Activated CD4-positive, alpha-beta T cell treated with anti-CD3 and anti-CD28 coated beads for 24 hours (primary cell): ENCODE measurements at places on chromosomes 6 and 20.
A peak's percentile ranks its signal among the peaks of the same experiment; 100 is the strongest.

GRCh38 chr20:59848182-59848581, 85.3 kb downstream of the SYCP2 start:
- no peak for DNase-seq

- peak; percentile 59 for DNase-seq
Measured at GRCh38 chr20:2742934-2743559, 50.5 kb downstream of the EBF4 start.

DNA sequence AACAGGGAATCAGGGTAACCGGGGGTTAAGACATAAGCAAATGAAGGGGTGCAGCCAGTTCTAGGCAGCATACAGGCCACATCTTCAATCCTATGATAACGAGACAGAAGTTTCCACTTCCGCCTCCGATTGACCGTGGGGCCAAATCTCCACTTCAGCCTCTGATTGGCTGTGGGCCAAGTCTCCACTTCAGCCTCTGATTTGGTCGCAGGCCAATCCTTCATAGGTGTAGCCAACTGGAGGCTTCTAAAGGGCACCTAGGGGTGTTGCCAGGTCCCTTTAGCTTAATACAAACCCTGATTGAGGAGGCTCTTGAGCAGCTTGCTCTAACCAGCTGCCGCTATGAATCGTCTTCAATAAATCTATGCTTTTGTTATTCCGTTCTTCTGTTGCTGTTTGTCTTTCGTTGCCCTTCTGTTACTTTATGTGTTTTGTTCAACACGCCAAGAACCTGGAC, 2.1 kb upstream of the ERGIC3 start:
- DNase-seq, result no peak

- DNase-seq, result no peak
Measured at GRCh38 chr20:16930656-16931055, 182.5 kb downstream of the OTOR start.

DNA sequence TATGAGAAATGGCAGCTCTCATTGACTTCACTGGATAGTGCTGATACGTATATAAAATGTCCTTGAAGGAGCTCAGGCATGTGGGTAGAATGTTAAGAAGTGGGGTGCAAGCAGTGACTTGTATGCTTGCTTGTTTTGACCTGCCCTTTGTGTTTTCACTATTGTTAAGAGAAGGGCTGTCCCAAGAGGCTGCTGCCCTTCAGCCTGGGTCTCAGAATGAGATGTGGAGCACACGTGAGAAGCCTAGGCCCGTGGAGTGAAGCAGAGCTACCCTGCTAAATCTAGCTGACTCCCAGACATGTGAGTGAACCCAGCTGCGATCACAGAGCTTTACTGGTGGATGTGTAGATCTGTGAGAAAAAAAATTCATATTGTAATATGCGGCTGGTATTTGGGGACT, 305.3 kb upstream of the RGS17 start:
- no peak for DNase-seq

DNA sequence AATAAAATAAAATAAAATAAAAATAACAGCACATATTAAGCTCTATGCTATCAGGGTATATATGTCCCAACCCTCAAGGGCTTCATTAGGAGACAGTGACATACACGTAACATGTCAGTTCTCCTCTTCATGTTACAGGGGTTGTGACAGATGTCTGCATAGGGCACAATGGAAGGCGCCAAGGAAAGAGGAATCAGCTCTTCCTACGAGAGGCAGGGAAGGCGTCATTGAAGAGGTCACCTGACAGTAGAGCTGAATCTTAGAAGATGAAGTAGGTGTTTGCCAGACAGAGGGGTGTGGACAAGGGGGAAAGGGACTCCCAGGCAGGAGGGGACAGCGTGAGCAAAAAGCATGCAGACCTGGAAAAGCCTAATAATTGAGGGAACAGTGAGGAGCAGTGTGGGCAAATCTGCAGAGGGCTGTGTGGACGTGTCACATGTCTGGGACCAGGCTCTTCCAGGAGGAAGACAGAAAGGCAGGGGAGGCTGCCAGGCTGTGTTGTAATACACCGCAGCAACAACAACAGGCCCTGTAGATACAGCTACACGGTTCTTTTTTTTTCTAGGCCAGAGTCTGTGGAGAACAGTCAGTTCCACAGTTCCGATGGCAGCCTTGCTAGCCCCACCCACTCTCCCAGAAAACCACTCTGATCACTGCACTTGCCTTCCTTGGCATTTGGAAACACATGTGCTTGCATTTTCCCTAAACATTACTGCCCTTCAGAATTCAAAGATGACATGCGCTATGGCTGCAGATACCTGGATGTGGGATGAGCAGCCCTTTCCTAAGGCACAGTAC, 2.5 kb upstream of the FKBP5 start:
- DNase-seq, result no peak

- DNase-seq, result no peak
Measured at GRCh38 chr20:1075616-1076015, 42.8 kb upstream of the PSMF1 start.

DNA sequence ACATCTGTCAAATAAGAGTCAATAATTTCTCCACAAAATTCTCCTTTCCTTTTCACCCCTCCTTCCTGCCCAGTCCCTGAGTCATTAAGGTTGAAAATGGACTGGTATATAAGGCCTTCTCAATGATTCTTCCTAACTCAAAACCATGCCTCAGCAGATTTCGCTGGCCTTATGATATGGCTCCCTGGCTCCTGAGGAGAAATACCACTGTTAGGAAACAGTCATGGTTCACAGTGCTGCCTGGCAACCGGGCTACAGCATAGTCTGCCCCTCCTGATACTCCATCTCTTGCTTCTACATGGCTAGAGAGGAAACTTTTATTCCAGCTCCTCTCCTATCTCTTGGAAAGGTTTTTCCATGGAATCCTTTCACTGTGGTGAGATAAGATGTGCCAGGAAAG, 4.7 kb downstream of the UBE2J1 start:
- no peak for DNase-seq

DNA sequence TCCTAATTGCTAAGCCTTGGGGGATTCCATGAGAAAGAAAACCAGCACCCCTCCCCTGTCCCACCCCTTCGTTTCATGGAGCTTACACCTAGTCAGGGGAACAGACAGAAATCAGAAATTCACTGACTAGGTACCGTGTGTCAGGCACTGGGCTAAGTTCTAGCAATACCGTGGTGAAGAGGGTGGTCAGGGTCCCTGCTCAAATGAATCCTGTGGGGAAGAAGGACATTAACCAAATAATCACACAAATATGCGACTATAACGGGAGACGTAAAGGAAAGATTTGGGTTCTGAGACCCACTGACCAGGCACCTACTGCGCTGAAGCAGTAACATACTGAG, 65.1 kb upstream of the TOP1 start:
- no peak for DNase-seq

DNA sequence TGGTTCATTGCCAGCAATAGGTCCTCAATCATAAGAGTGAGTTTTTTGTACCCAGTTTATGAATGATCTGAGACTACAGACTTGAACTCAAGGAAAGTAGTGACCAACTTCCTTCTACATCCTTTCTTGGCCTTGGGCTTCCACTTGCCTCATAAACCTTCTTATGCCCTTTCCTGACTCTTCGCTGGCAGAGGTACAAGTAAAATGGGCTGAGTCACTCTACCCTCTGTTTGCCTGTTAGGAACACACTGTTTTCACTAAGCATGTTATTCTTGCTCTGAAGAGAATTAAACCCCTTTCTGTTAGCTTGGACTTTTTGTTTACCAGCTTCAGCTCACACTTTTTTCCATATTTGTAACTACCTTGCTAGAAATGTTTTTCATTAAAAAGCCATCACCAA, 74.4 kb downstream of the PKHD1 start:
- no peak for DNase-seq

GRCh38 chr6:148175550-148176188, 167.0 kb upstream of the SASH1 start:
- no peak for DNase-seq

- no peak for DNase-seq
Measured at GRCh38 chr6:4180652-4181255, 45.4 kb upstream of the ECI2 start.

GRCh38 chr6:156396068-156396771, 381.0 kb upstream of the ARID1B start:
- DNase-seq, result no peak

GRCh38 chr6:110446405-110446804, 30.0 kb downstream of the SLC22A16 start:
- DNase-seq, result no peak

- no peak for DNase-seq
Measured at GRCh38 chr6:26198722-26199056, 111.5 kb downstream of the HFE start.

DNA sequence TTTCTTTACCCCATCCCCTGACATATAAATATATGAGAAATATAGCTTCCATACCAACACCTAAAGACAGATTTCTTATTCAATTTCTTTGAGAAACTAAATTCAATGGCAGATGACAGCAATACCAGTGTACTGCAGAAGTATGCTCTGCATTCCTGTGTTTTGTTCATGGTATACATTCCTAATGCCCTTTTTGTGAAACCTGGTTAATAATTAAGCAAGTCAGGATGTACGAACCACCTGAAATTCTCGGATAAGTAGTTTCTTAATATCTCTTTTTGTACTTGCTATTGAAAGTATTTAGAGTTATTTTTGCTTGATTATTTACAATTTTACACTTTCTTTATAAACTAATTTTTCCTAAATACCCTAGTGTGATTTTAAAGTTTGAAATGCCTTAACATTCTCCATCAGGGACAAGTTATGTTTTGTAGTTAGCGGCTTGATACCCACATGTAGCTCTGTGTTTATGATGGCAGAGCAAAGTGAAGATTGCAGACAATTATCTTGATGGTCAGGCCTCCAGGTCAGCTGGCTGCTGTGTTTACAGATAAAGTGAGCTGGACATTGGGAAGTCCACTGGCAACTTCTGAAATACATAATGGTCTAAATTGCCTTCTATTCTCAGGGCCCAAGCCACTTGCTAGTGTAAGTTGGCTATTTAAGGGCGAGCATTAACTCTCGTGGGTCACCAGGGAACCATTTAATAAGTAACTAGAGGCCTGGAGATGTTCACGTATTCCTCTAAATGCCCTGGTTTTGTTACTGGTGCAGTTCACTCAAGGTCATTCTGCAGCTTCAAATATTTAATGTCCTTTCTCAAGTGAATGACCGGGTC, 58.2 kb downstream of the PLCB1 start:
- DNase-seq, result no peak

- no peak for DNase-seq
Measured at GRCh38 chr6:138572167-138572875, 73.0 kb upstream of the NHSL1 start.

GRCh38 chr6:41426438-41426851, 91.0 kb downstream of the NCR2 start:
- DNase-seq, result no peak

DNA sequence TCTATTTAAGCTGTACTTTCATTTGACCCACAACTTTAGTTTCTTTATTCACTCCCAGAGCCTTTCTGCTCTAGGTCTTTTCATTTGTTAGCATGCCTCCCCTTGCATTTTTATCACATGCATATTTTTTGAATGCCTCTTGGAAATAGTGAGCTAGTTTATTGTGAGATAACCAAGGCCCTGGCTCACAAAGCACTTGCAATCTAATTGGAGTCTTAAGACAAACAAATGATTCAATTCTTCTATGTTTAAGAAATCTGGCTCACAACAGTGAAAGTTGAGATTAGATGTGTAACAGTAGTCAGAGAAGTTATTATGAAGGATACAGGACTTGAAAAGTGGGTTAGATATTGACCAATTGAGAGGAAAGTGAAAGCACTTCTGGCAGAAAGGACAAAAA, 173.4 kb downstream of the MOXD1 start:
- DNase-seq, result no peak

DNA sequence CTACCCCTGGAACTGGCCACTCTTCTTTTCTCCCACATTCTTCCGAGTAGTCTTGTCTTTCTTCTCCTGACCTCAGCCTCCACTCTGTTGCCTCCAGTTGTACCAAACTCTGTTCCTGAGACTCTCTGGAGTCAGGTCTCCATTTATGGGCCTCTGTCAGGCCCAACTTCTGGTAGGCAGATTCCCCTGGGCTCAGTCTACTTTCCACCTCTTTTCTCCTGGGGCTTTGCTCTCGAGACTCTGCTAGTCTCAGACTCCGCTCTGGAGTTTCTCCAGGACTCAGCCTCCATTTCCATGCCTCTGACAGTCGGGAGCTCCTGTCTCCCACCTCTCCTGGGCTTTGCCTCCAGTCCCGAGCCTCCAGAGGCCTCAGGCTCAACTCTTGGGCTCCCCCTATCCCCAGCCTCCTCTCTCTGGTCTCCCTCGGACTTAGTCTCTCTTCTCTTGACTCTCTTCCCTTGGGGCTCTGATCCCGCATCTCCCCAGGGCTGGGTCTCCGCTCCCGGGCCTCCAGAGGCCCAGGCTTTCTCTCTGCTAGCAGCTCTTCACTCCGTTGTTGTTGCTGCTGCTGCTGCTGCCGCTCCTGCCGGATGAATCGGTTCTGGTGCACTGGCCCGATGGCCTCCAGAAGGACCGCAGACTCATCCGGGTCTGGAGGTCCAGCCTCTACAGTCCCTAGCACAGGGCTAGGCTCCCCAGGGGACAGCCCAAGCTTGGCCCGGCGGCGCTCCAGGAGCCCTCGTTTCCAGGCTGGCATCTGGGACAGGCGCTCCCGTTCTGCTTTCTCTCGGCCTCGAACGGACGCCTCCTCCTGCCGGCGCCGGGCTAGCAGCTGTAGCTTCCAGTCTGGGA, 1.1 kb downstream of the PPP1R18 start:
- no peak for DNase-seq

GRCh38 chr20:21575167-21575566, 61.3 kb upstream of the NKX2-2 start:
- DNase-seq, result no peak

GRCh38 chr20:44609006-44609515, 26.7 kb downstream of the PKIG start:
- DNase-seq, result no peak

DNA sequence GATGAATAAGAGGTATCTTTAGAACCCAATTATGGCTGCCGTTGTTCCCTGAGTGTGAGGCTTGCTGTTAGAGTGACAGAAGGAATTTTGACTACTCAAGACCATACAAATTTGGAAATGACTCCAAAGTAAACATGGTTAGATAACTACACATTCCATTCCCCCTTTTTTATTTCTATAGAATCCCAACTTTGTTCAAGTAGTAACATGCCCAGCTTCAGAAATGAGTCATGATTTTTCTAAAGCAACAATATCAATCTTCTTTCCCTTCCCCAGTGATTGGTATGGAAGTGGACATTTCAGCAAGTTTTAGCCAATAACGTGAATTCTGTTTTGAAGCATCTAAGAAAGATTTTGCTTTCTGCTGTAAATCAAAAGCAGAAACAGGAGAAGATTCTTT, 37.8 kb downstream of the HCRTR2 start:
- DNase-seq, result no peak

- DNase-seq, result no peak
Measured at GRCh38 chr6:36120979-36121786, 9.1 kb upstream of the MAPK13 start.

DNA sequence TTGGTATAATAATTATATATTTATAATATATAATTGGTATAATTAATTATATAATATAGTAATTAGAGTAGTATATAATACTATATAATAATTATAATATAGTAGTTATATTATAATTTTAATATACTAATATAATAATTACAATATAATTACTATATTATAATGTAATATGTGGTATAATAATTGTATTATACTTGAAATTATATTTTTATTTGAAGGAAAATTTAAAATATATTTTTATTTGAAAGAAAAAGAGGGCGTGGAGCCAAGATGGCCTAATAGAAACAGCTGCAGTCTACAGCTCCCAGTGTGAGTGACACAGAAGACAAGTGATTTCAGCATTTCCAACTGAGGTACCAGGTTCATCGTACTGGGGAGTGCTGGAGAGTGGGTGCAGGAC, 365.9 kb downstream of the MMUT start:
- no peak for DNase-seq
